ENCODE measurements at places on chromosomes 16 and 17.

DNA sequence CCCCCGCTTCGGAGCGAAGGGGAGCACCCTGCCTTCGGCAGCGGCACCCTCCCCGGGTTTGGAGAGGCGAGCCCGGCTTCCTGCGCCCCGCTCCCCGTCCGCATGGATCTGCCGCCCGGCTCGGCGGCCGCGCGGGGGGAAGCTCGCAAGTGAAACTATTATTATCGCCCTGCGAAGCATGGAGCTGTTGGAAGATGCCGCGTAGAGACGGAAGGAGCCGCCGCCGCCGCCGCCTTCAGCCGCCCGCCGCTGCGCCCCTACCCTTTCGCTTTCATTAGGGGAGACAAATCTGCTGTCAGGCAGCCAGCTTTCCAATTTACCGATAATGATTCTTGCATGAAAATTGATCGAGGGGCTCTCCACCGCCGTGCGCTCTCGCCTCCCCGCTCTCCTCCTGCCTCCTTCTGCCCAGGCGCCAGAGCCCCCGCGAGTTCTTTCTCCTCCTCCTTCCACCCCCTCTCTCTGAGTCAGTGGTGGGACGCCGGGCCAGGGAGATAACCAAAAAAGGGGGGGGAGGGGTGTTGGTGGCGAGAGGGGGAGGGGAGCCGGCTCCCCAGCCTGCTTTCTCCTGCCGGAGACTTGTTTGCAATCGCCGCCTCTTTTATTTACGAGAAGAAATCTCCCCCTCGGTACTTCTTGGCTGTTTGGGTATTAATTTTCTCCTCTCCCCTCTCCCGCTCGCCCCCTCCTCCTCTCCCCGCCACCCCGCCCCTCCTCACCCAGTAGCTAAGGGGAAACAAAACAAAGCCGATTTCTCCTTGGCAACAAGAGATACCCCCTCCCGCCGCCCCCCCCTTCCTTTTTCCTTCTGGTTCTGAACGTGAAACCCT lies 58.0 kb upstream of the GSE1 start:
- DNase-seq: peak; percentile 72

GRCh38 chr17:1783834-1784611 lies 22.2 kb downstream of the SERPINF1 start:
- no peak for DNase-seq

GRCh38 chr17:7258731-7259554 lies 3.3 kb downstream of the CLDN7 start:
- no peak for DNase-seq

GRCh38 chr16:85605912-85606841 lies 6.9 kb upstream of the GSE1 start:
- no peak for DNase-seq

DNA sequence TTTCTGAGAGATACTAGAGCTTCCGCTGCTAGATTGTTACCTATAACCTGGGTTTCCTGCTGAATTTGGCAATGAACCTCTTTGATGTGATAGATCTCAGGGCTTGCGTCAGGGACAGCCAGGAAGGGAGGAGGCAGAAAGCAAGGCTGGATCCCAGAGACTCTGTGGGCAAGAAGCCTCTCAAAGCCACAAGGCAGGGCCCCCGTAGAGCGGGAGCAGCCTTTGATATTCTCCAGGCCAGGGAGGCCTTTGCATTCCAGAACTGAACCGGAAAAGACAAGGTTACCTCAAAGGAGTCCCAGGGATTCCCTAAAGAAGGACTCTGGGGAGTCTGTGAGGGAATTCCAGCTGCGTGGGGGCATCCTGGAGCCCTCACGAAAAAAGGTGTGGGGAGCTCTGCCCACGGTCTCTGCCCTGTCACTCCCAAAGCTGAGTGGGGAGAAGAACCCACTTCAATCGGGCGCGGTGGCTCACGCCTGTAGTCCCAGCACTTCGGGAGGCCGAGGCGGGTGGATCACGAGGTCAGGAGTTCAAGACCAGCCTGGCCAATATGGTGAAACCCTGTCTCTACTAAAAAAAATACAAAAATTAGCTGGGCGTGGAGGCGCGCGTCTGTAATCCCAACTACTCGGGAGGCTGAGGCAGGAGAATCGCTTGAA lies 14.3 kb upstream of the SCIMP start:
- no peak for DNase-seq

DNA sequence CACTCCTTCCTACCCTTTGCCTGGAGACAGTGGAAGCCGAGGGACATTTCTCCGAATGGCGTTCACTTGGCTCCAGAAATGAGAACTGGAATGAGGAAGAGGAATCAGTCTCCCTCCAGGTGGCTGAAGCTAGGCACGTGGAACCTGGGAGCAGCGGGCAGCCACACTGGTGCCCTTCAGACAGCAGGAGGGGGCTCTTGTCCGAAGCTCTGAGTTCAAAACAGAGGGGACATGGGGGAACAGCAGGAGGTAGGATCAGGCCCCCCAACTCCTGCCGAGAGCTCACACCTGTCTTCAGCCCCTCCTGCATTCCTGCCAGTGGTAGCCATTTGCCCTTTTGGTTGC lies 41.5 kb downstream of the TMEM235 start:
- no peak for DNase-seq

GRCh38 chr16:52976539-52977167 lies 76.0 kb downstream of the CHD9NB start:
- no peak for DNase-seq

- no peak for DNase-seq
These were observed 257.6 kb downstream of the PARN start for GRCh38 chr16:14372471-14372870.

- DNase-seq: no peak
These were observed 308 bp downstream of the GTF3C1 start for GRCh38 chr16:27549464-27549745.

DNA sequence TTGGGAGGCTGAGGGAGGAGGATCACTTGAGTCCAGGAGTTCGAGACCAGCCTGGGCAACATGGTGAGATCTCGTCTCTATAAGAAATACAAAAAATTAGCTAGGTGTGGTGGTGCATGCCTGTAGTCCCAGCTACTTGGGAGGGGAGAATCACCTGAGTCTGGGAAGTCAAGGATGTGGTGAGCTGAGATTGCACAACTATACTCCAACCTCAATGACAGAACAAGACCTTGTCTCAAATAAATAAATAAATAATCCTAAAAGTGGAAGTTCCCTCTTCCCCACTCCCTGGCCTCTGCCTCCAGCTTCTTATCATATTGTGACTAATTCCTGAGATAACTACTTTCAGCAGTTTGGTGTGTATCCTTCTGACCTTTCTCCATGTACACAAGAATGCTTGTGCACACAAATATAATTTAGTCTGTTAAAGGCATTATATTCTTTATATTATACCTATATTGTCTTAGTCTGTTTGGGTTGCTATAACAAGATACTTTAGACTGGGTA lies 23.5 kb upstream of the DNAJA2 start:
- no peak for DNase-seq

DNA sequence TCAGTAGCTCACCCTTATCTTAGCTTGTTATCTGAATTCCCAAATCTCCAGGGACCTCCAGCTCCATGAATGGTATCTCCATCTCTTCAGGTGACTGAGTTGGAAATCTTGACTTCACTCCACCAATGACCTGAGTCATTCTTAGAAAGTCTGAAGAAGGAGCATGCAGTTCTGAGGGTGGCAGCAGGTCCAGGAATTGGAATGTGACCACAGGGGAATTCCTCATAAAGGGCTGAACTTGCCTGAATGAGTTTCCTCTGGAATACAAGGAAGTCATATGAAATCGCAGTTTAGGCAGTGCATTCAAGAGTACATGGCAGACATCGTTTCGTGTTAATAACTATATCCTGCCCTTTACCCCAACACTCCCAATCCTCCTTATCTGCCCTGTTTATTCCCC lies 12.5 kb upstream of the PYY start:
- no peak for DNase-seq

DNA sequence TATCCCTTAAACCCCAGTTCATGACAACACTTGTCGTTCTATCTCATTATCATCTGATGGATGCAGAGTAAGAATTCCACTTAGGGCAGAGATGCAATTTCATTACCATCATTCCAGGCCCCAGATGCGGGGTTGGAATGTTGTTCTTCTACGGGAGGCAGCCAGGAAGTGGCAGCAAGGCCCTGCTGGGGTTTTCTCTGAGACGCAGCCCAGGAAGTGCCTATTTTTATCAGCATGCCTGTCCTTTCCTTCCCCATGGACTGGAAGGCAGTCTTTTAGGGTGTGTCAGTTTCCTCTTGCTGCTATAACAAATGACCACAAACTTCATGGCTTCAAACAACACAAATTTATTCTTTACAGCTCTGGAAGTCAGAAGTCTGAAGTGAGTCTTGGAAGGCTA lies 246.6 kb upstream of the DYNLRB2 start:
- DNase-seq: no peak

DNA sequence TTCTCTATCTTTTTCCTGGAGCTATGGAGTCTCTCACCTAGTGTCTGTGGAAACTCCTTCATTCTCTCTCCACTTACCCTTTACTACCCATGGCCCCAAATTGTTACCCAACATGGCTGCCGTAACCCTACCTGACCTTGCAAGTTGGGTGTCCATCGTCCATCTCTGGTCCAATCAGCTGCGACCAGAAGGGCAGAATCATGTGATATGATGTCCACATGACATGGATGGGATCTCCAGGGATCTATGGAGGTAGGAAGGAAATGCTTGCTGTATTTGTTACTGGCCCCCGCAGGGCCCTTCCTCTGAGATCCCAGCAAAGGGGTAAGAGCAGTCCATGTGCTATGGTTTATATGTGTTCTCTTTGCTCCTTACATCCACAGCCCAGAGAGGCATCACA lies 8.0 kb upstream of the DRC7 start:
- no peak for DNase-seq

- no peak for DNase-seq
These were observed 6.6 kb downstream of the NDEL1 start for GRCh38 chr17:8442310-8442709.
